KG1 (cell line): ENCODE measurements at places on chromosomes 4 and X.

DNA sequence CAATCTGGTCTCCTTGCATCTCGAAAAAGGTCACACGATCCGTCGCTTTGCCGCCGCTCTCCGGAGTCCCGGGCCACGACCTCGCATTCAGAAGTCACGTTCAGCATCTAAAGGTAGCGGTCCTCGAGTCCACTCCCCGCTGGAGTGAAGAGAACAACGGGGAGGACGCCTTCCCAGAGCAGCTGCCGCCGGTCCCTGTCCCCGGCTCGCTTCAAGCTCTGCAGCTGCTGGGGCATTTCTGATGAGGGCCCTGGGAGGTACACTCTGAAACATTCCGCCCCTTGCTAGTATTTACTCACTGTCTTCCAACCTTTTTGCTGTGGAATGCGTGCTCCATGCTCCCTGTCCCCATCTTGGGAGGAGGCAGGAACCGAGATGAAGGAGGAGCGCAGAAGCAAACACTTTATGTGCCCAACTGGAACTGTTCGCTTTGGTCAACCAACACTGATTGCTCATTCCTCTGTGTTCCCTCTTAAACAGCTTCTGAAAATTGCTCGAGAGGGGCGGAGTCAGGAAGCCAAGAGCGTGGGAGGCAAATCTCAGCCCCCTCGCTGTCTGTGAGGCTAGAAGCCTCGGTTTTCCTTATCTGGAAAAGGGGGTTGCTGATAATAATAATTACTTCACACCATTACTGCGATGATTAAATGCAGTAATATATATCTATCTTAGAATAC lies 6.4 kb upstream of the VAMP7 start:
- DNase-seq: no peak

- DNase-seq: no peak
Observed at GRCh38 chr4:183905593-183906488, 734 bp downstream of the STOX2 start.

DNA sequence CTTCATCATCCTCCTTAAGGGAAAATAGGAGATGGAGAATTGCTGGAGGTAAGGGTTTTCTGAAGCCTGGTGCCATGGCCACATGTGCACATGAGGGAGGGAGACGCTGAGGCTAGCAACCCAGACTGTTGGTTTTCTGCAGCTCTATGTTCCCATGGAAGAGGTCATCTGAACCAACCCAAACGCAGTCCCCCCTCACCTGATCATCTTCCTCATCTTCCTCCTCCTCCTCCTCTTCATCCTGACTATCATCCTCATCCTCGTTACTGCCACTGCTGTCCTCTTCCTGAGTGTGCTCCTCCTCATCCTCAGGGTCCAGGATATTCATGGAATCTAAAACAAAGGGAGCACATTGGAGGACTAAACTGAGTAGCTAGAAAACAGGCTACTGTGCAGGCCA lies 124.6 kb downstream of the HUWE1 start:
- no peak for DNase-seq

GRCh38 chr4:170025523-170026252 lies 507 bp downstream of the MFAP3L start:
- DNase-seq: no peak

- DNase-seq: no peak
Observed at GRCh38 chr4:81060587-81061343, 30.3 kb downstream of the BMP3 start.

DNA sequence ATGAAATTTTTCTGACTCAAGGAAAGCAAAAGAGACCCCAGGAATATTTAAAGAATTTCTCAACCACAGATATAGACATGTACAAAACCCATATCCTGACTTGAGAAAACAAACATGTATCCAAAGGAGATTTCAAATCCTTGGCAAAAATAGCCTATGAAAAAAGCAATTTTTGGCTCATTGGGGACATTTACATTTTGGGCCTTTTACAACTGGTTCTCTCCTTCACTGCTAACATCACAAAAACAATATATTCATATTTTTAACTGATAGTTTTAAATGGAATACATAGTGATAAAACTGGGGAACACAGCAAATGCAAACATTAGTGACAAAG lies 65.0 kb downstream of the SH3RF1 start:
- DNase-seq: no peak

- DNase-seq: no peak
Observed at GRCh38 chr4:88659055-88659889, 38.4 kb downstream of the NAP1L5 start.
